Urinary bladder (tissue), 4 donors: ENCODE measurements at places on chromosomes 16 and 17. TPM values are rescaled to one million over a fixed set of nuclear protein-coding genes. Genes with fewer than 3 reads are reported as not detected.

GRCh38 chr17:78789149-78789662 is 7.1 kb upstream of the CYTH1 start:
- no peak for DNase-seq

- DNase-seq = no peak
These were observed 18.9 kb upstream of the HYDIN start for GRCh38 chr16:71249399-71249798.

LRRC45 gene
- total RNA-seq = 8.7 TPM

TM4SF5 gene
- total RNA-seq = not detected

GRCh38 chr17:78223765-78224164 is 7.7 kb upstream of the TMEM235 start:
- DNase-seq = no peak

GRCh38 chr17:70078549-70078948 is 3.5 kb downstream of the KCNJ16 start:
- no peak for DNase-seq

DNA sequence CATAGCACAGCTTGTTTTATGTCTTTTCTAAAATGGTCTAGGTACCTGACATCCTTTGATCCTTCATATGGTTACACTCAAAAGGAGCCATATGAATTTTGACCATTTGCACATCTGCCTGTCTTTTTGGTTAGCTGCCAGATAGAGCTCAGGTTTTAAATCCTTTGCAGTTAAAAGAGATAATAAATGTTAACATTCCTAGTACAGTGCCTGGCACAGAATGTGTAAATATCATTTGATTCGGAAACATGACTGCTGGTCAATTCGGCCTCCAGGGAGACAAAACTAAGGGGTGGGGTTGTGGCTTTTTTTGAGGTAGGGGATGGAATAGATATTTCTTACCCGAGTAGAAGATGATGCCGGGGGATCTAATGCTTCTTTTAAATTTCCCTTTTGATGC is 64.2 kb downstream of the FTO start:
- no peak for DNase-seq

GRCh38 chr16:50525716-50526115 is 22.5 kb upstream of the NKD1 start:
- DNase-seq = no peak
